ENCODE measurements at places on chromosomes 2 and 18.

GRCh38 chr18:57426187-57426586 lies 9.0 kb upstream of the ONECUT2 start:
- no peak for DNase-seq

GRCh38 chr2:118179445-118179844 lies 91.2 kb downstream of the INSIG2 start:
- DNase-seq, result no peak

GRCh38 chr2:149650006-149650405 lies 62.4 kb upstream of the MMADHC start:
- DNase-seq, result no peak

GRCh38 chr18:49876536-49876935 lies 63.2 kb upstream of the ACAA2 start:
- DNase-seq, result no peak

GRCh38 chr2:99035920-99036319 lies 99.9 kb upstream of the CRACDL start:
- peak; percentile 8 for DNase-seq

DNA sequence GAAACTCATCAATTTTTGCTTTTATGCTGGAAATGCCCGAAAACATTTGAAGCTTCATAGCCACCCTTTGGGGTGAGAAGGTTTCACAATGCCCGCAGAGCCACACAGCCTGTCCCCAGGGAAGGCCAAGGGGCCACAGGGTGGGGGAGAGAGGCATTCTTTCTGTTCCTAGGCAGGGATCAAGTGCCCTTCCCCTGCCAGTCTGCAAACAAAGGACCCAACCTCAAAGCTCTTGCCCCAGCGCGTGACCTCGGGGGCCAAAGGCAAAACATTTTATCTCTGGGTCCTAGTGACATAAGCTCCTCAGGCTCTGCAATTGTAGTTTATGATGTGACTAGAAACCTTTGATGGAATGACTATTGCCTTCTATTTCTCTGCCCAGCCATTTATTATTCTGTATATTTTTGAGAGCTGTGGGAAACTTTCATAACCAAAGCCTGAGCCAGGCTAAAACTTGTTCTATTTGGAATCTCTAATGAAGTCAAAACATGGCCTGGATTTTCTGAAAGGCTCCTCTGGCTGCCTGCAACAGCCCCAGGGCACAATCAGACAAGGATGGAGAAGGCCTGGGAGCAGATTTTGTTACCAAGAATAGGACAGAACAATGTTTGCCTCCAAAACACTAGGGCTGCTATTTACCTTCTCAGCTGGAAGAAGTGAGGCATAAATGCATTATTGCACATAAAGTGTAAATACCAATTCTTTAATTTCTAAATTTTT lies 137.2 kb upstream of the KCTD1 start:
- no peak for DNase-seq

DNA sequence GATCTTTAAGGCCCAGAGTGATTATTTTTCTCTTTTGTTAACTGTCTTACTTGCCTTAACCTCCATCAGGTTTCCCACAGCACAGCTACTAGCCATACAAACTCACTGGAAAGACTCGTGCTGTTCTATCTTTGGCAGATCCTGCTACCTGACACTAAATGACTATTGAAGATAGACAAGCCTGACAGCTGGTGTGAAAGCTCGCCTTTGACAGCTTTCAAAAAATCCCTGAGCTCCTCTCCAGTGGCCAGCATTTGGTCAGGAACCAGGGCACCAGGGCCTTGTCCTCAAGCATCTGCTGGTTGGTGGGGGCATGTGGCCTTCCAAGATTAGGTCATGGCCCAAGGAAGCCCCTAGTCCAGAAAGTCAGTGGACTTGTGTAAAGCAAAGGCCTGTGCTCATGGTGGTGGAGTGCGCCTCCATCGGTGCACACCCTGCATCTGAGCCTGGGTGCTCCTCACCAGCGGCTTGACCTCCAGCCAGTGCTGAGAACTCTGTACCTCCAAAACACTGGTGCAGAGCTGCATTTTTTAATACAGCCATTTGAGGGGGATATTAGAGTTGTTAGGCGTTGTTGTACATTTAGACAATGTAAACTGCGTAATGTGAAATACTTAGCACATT lies 158.5 kb downstream of the NCK2 start:
- DNase-seq, result no peak

- DNase-seq, result no peak
Measured at GRCh38 chr2:165587335-165587938, 117.9 kb downstream of the CSRNP3 start.

DNA sequence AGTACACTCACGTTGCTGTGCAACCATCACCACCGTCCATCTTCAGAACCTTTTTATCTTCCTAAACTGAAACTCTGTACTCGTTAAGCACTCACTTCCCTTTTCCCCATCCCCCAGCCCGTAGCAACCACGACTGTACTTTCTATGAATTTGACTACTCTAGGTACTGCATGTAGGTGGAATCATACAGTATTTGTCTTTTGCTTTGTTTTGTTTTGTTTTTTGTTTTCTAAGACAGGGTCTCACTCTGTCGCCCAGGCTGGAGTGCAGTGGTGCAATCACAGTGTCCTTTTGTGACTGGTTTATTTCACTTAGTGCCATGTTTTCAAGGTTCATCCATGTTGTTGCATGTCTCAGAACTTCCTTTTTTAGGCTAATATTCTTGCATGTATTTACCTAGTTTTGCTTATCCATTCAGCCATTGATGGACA lies 7.0 kb upstream of the TYMS start:
- DNase-seq, result no peak

DNA sequence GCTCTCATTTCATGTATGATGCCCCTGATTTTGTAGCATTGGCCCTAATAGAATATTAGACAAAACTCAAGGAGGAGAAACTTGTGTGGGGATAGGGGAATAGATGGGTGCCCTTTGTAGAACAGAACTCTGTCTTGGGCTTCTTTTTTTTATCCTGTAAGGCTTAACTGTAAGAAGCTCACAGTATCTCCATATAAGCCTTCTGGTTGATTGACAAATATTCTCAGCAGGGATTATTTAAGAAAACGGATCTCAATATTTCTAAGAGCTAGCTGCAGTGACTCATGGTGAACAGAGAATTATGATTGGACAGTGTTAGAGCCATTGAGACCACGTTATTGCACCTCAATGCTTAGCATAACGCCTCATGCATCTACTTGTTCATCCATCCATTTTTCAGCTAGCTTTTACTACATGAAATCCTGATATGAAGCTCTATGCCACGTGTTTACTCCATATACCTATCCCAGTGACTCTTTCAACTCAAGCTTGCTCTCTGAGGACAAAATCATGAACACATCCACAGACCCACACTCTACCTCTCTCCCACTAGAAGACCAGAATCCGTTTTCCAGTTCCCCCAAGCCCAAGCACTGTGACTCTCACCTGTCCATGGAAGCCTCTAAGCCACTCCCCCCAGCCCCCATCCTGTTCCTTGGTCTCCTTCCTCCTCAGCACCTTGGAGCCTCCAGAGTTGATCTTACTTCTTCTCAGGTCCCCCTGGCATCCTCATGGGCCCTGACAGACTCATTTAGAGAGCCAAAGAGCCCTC lies 99.2 kb downstream of the BCL2L11 start:
- no peak for DNase-seq

DNA sequence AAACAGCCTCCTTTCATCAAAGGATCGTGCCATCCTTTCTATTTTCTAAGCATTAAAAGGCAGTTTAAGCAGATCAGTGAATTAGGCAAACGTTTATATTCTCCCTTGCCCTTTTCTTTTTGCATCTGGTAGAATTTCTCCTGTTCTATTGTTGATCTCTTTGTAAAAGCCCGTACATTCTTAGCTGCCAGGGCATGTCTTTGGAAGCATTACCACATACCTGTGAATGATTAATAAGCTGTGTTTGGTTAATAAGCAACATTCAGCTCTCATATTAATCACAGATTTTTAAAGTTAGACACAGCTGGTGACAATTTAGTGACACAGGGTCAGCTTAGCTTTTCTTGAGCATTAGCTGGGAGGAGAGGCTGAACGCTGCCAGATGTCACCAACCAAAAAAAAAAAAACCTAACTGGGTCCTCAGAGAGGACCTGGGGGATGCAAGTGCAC lies 33.8 kb upstream of the CYP1B1 start:
- peak; percentile 86 for DNase-seq

DNA sequence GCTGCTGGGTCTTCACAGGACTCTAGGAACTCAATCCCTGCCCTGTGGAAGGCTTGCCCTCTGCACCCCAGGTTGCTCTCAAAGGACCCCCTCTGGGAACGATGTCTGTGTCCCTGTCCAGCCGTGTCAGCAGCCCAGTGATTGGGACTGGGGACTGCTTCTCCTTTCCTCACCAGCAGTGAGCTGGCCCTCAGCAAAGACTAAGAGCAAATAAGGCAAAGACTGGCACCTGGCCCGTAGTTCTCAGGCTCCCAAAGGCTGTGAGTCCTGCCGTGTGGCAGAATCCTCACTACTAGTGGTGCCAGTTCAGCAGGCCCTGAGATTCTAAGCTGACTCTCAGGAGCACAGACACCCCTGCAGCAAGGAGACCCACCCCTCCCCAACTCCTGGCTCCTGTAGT lies 47.8 kb downstream of the TMEM163 start:
- DNase-seq, result no peak

GRCh38 chr2:77484026-77484425 lies 38.1 kb downstream of the LRRTM4 start:
- DNase-seq, result no peak

DNA sequence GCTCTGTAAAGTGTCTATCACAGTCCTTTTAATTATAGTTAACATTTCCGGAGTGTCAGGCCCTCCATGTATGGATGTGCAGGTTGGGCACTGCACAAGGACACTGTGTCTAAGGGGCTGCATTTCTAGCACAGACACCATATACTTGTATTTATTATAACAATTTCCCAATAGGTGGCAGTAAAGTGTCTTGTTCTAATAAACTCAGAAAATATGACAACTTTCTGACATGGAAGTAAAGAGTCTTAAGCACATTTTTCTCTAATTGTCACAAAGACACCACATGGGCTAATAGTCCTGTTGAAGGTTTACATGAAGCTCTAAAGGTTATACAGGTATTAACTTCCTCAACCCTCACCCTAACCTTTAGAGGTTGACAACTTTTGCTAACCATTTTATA lies 156.6 kb downstream of the DYSF start:
- DNase-seq, result peak; percentile 55

- no peak for DNase-seq
Measured at GRCh38 chr2:178246696-178247095, 52.4 kb downstream of the OSBPL6 start.

DNA sequence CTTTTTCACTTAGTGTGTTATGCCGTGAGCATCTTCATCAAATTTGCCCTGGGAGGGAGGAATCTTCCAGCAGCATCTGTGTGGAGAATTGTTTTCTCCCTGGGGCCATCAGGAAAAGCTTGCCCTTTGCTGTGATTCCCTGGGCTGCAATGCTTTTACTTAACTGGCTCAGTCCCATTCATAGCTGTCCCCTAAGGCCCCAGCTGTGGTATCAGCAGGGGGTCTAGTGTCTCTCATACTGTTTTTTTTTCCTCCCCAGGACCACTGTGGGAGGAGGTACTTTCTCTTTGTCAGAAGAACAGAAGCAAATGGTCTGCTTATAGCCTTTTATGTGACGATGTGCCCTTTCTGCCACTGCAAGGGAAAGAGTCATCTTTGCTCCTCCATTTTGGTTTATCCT lies 176.8 kb upstream of the CELF4 start:
- no peak for DNase-seq

GRCh38 chr2:86788165-86788564 lies 2.5 kb downstream of the CD8A start:
- DNase-seq, result no peak

- no peak for DNase-seq
Measured at GRCh38 chr18:61333271-61333745, at the start of gene CDH20. CDH20 (plus strand) TSS chr18:61333430.

DNA sequence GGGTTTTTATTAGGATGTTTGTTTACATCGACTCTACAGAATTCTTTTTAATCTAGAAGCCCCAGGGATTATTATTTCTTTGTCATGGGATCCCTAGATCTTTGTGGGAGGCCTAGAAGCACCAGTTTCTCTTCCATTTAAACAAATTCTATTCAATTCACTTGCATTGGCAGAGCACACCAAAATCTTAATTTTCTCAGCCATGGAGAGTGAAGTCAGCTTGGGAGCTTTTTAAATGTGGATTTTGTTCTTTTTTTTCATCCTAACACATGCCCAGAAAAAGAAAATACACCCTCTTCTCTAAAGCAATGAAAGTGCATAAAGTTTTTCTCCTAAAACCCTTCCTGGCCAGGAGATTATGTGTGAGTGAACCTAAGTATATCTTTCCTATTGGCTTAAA lies 38.5 kb downstream of the CDCA7 start:
- no peak for DNase-seq

GRCh38 chr2:40450066-40450795 lies 1.7 kb downstream of the SLC8A1 start:
- peak; percentile 21 for DNase-seq

DNA sequence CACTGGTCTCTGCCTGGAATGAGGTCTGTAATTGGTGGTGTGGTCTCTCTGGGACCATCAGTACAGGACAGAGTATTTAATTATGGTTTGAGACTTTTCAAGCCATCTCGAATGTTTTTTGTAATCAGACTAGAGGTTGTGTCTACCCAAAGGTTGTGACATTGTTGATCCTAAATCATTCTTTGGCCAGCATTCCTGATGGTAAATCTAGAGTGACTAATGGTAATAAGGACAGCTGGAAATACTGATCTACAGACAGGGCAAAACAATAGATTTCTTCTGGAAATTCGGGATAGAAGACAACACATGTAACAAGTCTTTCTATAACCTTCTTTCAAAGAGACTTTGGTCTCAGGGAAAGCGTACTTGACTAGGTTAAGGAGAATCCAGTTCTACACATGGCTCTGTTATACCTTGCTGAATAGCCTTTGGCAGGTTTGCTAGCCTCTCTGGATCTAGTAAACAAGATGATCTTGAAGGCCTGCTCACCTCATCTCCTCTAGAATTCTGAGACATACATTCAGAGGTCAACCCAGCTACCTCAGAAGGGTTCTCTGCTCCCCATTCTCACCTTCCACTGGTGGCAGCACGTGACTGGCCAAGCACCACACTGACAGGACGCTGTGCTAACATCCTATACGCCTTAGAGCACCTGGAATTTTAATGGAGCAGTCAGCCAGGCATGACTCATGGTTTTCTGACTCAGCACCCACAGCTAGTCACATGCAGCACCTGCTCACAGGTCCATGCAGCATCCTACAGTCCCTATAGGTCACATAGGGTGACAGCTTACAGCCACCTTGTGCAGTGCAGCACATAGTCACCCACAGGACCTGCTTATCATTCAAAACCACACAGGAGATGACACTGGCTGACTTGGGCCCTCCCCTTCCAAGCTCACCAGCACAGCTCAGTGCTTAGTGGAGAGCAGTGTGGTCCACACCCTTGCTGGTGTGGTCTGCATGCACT lies 12.2 kb downstream of the PLB1 start:
- peak; percentile 95 for DNase-seq

- DNase-seq, result peak; percentile 32
Measured at GRCh38 chr2:157839162-157839801, 36.8 kb downstream of the ACVR1 start.

Measured in epithelial cell of esophagus (primary cell).